Dermis blood vessel endothelial cell (primary cell): ENCODE measurements at places on chromosomes 7 and 10. TPM values are rescaled to one million over a fixed set of nuclear protein-coding genes. Genes with fewer than 3 reads are reported as not detected.

DNA sequence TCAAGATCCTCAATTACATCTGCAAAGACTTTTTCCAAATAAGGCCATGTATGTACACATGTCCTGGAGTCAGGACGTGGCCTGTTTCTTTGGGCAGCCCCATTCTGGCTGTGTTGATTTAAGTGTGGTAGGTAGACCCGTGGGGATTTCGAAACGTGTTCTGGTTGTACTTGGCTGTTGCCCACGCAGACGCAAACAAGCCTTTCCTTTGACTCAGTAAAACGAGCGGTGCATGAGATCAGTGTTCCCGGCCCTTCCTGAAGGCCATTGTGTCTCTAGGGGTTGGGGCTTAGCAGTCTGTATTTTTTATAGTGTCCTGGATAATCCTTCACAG is 64.8 kb upstream of the DNAJB6 start:
- DNase-seq: peak; percentile 92

DNA sequence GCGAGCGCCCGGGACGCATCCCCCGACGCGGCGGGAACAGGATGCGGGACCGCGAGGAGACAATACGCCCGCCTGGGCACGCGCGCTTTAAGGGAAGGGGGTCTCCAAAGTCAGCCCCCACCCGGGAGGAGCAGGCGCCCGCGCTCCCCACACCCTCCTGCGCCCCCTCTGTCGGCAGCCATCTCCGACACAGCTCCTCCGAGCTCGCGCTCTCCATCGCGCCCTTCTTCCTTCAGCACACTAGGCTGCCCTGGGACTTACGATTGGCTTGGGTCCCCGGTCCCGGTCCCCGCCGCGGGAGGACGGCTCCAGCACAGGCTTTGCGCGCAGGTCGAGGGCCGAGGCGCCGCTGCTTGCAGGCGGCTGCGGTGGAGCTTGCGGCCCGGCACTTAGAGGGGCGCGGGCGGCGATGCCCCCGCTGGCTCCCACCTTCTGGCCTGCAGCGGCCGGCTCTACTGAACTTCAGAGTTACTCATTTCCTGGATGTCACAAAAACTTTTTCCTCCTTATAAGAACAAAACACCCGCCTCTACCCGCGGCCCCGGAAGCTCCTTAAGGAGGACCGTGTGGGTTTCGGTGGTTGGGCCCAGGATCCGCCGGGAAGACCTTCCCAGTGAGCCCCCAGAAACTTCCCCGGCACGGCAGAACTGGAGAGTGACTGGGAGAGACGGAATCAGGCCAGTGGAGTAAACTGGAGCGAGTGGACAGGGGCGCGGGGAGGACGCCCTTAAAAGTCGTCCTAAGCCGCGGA is at the start of gene ITPRIP:
ITPRIP (minus strand) TSS at position 481 of the 751 bp plus-strand sequence. CDS start 22,414 bp downstream, outside the sequence.
- DNase-seq: peak; percentile 88

GRCh38 chr7:16007911-16008310 is 321.4 kb upstream of the MEOX2 start:
- no peak for DNase-seq

DNA sequence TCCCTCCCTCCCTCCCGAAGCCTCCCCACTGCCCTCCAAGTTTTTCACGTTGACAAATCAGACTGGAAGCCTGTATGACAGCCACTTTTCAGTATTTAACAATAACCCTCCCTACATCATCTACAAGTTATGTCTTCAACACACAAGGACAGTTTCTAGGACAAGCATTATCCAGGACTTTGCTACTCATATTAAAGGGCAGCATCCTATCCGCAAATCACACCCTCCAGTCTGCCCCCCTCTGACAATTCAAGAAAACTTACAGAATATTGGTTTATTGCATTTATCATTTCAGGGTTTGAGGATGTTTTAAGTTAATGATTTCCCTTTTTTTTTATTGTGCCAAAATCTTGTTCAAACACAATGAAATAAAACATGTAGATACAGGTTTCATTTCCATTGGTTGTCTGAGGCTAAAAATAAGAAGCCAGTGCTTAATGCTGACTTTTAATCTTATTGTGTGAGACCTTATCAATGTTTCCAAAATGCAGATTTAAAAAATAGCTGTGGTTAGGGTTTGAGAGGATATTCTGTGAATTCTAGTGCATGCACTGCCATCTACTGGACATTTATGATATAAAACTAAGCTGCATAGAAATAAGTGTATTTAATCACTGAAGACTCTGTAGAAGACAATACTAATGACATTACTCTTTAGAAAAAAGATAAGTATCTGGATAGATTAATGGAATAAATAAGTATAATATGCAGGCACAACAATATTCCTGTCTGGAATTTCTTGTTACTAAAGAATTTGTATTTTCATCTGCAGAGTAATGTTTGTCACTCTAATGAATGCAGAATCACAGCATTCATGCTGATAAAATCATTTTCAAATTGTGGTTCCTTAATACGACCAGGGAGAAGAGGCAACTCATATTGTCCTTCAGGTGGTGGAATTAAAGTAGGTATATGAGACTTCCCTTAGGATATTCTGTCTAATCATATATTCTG is 64.1 kb downstream of the CAV1 start:
- DNase-seq: peak; percentile 85

GRCh38 chr7:74395745-74396311 is 57.9 kb upstream of the GTF2IRD1 start:
- no peak for DNase-seq

- peak; percentile 29 for DNase-seq
Measured at GRCh38 chr10:63133821-63134557, 861 bp downstream of the NRBF2 start.

DNA sequence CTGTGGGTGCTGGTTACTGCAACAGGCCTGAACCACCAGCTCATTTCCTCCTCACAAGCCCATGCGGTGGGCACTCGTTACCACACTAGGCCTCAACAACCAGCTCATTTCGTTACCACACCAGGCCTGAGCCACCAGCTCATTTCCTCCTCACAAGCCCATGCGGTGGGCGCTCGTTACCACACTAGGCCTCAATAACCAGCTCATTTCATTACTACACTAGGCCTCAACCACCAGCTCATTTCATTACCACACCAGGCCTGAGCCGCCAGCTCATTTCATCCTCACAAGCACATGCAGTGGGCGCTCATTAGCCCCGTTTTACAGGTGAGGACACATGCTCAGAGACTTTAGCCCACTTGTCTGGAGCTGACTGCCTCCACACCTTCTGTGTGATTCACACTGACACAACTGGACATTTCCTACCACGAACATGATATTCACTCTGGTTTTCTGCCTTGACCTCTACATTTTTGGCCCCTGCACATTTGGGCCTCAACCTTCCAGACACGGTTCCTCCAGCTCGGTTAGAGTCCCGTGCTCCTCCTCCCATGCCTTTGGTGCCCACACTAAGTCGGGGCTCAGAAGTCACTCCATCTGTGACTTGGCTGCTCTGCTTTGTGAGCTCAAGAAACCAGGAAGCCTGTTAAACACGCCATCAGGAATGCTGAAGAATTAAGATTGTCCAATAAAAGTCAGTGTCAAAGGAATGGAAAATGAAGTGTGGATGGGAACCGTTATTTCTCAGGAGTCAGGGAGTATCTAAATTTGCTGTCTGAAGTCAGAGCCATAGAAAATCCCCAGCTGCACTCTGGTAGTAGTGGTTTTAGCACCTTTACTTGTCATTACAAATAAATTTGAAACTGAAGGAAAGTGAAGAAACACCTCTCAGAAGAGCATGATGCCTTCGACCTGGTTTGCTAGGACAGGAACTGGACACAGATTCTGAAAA is 55.8 kb upstream of the LANCL2 start:
- no peak for DNase-seq

GRCh38 chr10:116069856-116070255 is 203.2 kb downstream of the GFRA1 start:
- no peak for DNase-seq

GRCh38 chr7:47622946-47623640 is 41.2 kb upstream of the TNS3 start:
- DNase-seq: no peak

- no peak for DNase-seq
Measured at GRCh38 chr10:71753091-71753959, 20.0 kb downstream of the VSIR start.

GRCh38 chr7:108648989-108649388 is 79.3 kb downstream of the DNAJB9 start:
- DNase-seq: no peak

GRCh38 chr10:12077580-12078180 is 8.9 kb downstream of the DHTKD1 start:
- DNase-seq: no peak

- DNase-seq: no peak
Measured at GRCh38 chr7:16347066-16347826, 74.1 kb downstream of the CRPPA start.

DNA sequence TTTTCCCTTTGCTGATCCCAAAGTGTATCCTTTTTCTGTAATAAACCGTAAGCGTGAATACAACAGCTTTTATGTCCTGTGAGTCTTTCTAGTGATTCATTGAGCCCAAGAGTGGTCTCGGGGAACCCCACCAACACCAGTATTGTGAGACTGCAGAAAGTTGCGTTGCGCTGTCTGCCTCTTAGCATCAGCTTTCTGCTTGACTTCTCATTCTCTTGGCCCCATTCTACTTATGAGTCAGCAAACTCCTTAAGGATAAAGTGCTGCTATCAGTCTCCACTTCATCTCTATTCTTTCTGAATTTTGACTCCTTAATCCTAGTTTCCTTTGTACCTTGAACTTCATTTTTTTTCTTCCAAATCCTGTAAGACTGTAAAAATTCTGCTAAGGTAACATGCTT is 184.3 kb upstream of the MBL2 start:
- DNase-seq: no peak

- DNase-seq: no peak
Measured at GRCh38 chr10:88239212-88239611, 343.9 kb downstream of the RNLS start.

Gene TMEM139
- total RNA-seq: 0.14 and 0.17 TPM in 2 replicates

Gene MSMB
- total RNA-seq: not detected in 2 replicates

Gene COMTD1
- total RNA-seq: 15.9 and 23.0 TPM in 2 replicates

Gene SLC26A3
- total RNA-seq: not detected in 2 replicates

Gene SCIN
- total RNA-seq: 0.17 and 2.6 TPM in 2 replicates

Gene IFIT1B
- total RNA-seq: not detected in 2 replicates

Gene C10orf53
- not detected in 2 replicates for total RNA-seq

Gene CD36
- total RNA-seq: 151 and 171 TPM in 2 replicates

Gene AKR1C8
- 1.5 TPM in 1 of 2 replicates, not detected in the other for total RNA-seq

Gene CAMK2B
- 0.09 and 0.17 TPM in 2 replicates for total RNA-seq

Gene AKR1C1
- 52.4 and 74.0 TPM in 2 replicates for total RNA-seq

Gene CUX1
- total RNA-seq: 39.5 and 42.5 TPM in 2 replicates
